ENCODE measurements at places on chromosomes 7 and 10.

GRCh38 chr10:5462841-5463293 is 36.5 kb downstream of the CALML5 start:
- no peak for DNase-seq

GRCh38 chr7:85039196-85039923 is 147.5 kb downstream of the SEMA3D start:
- DNase-seq = no peak

DNA sequence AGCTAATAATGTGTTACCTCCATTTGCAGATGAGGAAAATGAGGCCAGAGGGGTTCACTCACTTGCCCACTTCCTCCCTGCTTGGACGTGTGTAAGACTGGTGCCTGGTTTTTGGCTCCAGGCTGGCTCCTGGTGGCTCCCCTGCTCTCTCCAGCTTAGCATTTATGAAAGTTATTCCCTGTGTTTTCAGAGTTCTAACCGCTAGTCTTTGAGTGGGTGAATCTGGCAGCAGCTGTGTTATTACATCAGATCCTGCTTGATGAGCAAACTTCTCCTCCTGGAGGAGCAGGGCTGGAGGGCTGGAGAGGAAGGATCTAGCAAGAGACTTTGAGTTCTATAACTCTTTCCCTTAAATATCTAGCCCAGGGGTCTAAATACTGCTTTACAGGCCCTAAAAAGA is 80.9 kb upstream of the AGBL3 start:
- DNase-seq = no peak

GRCh38 chr7:128322040-128322643 is 21.6 kb downstream of the RBM28 start:
- peak; percentile 33 for DNase-seq

GRCh38 chr10:73017955-73018480 is 63.4 kb upstream of the PLA2G12B start:
- no peak for DNase-seq

- no peak for DNase-seq
These were observed 123.3 kb downstream of the AOAH start for GRCh38 chr7:36600869-36601530.

DNA sequence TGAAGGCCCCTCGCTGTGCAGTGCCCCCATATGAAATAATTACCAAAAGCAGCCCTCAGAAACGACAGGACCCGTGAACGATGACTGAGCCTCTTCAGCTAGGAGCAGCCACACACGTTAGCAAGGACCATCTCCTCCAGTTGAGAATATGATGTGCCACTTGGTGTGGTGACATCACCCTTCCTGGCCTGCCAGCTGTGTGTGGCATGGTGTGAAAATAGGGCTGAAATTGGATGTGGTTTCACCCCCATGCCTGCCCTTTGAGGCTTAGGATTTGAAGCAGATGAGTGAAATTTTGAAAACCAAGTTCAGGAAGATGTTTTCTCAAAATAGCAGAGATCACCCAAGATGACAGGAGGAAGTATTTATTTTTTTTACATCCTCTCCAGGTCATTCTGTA is 49.1 kb upstream of the BTBD16 start:
- DNase-seq = no peak

DNA sequence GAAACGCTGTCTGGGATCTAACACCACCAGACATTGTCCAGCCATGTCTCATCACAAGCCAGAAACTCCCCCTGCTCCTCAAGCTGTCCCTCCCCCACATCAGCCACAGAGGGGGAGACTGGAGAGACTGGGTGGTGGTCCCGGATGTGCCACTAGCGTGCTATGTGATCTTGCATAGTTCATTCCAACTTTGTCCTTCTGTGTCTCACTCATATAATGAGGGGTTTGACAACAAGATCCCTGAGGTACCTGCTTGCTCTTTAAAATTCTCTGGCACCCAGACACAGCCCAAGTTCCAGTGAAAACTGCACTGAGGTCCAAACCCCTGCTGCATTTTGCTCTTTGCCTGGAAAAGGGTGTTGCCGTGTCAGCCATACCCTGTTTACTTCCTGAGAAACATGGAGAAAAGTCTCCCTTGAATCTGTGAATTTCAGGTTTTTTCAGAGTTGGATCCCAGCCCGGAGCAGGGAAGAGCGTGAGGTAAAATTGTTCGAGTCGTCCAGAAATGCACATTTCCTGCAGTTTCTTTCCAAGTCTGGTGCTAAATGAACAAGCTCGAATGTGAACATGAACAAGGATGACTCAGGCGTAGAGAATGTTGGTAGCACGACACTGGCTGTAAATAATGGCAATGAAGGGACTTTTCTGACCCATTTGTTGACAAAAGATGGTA is 156.6 kb downstream of the CCDC3 start:
- DNase-seq = no peak

DNA sequence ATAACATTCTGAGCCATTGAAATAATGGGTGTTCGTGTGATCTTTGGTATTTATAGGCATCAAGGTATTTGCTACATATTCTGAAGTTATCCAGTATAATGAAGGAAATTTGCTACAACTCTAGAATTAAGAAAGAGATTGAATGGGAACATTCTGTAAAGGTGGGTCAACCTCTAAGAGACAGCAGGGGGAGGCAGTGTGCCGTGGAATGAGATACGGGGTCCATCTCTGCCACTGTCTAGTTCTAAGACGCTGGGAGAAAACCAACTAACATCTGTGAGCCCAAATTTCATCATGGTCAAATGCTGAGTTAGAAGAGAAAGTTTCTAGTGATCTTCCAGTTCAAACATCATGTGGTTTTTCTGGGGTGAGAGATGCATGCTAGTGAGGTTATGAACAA is 368.9 kb downstream of the SORCS1 start:
- DNase-seq = peak; percentile 18

DNA sequence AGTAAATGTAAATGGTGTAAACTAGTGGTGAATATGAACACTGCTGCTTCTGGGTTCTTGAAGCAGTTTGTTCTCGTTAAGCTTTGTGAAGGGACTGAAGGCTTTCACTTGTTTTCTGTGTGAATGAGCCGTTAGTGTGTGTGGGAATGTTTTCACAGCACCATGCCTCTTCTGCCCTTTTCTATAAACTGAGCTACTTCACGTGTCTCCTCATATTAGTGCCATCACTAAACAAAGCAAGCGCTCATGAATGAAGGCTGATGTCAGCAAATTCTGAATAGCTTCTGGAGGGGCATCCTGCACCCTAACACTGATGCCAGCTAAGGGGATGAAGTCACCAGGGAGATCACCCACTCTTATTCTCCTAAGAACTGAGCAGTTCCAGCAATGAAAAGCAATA is 205.6 kb upstream of the ETV1 start:
- no peak for DNase-seq

- no peak for DNase-seq
These were observed 164.7 kb downstream of the TCERG1L start for GRCh38 chr10:131146790-131147189.

DNA sequence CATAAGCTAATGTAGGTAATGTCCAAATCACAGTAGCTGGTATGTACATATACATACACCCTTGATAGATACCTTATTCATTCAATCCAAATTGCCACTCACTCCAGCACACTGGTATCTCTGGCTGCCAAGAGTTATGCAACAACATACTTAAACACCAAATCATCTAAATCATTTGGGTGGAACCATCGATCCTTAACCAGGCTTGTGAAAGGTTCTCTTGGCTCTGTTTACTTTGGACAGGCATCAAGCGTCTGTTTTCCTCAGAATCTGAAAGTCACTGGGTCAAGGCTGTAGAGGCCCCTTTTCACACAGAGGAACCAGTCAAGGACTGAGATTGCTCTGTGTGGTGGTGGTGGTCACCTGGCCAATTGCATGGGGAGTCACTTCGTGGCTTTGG is 24.6 kb downstream of the JAZF1 start:
- no peak for DNase-seq

DNA sequence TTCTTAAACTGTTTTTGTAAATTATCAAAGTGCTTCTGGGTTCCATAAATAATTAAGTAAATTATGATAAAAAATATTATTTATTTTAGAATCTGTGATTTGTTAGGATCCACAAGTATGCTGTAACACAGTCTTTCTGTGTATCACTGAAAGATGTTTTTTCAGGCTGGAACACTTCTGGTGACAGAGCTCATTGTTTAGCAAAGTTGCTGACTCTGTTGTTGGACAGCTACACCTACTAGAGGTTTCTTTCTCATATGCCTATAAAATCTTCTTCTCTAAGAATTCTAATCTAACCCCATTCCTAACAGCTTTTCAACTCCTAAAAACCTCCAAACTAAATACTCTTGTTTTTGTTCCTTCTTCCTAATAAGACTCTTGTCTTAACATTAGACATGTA is 176.8 kb downstream of the THSD7A start:
- no peak for DNase-seq

DNA sequence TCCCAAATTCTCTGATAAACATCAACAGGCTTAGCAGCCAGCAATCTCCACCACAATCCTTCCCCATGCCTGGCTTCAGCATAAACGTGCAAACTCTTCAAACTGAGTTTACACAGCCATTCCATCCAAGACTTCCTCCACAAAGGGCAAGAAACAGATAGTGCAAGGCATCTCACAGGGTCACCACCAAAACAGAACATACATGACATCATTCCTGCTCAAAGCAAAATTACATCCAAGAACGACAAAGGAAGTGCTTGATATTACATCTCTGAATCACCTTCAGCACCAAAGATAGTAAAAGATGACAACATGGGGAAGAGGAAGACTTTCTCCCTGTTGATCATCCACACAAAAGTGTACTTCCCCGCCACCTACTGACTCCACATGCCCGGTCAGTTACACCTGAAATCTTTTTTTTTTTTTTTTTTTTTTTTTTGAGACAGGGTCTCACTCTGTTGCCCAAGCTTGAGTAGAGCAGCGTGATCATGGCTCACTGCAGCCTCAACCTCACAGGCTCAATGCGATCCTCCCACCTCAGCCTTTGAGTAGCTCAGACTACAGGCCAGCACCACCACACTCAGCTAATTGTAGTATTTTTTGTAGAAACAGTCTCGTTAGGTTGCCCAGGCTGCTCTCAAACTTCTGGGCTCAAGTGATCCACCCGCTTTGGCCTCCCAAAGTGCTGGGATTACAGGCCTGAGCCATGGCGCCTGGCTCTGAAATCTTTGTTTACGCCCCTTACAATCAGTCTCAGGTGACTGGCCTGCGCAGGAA is 127.5 kb downstream of the PARD3 start:
- DNase-seq = no peak

GRCh38 chr10:23448802-23449570 is 10.1 kb downstream of the OTUD1 start:
- no peak for DNase-seq

- DNase-seq = peak; percentile 56
These were observed 59.6 kb upstream of the C1GALT1 start for GRCh38 chr7:7122701-7123281.

DNA sequence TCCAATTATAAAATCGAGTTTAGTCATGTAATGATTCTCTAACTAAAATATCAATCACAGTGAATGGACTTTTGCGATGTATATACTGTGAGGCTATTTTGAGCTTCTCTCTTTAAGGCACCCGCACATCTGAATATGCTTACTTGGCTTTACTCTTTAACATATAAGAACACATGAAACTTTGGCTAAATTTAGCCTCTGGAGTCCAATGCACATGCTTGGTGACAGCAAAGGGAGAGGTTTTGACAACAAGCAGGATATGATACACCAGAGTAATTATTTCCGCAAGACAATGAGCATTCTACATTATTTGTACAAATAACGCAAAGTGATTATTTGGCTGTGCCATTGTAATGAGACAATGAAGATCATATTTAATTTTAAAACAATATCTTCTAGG is 72.4 kb downstream of the ARID5B start:
- no peak for DNase-seq

DNA sequence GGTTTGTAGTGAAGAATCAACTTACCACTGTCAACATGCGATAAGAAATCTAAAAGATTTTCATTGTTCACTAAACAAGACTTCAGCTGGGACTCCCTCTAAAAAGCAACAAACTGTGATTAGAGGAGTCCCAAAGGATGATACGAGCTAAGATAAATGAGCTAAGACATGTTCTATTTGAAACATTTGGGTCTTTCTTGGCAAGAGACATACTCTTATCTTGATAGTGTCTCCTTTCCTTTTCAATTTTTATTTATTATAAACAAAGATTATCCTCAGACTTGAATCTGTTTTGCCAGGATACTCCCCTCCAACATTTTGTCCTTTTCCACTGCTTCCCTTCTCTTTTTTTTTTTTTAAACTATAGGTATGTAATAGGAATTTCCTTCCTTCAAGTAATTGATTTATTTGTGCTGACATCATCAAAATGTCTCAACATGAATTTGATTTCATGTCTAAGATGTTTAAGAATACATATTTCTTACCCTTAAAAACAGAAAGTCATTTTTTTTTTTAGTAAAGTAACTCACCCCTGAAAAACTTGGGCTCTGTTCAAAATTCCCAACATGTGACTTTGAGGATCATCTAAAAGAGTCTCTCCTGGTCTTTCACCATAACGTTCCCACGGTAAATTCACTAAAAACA is 158.4 kb upstream of the NRP1 start:
- no peak for DNase-seq

DNA sequence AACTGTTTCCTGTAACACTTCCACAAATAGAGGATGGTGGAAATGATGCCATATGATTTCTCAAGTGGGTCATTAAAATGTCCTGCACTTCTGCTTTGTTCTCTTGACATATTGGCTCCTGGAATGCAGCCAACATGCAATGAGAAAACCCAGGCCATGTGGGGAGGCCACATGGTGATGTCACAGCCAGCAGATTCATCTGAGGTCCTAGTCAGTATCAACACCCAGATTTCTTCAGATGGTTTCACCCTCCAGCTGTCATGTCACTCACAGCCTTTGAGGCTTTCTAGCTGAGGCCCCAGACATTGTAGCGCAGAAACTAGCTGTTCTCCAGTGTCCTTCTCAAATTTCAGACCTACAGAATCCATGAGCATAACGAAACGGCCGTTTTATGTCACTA is 102.3 kb upstream of the NUPR2 start:
- no peak for DNase-seq

- peak; percentile 17 for DNase-seq
These were observed 118.6 kb downstream of the SH3PXD2A start for GRCh38 chr10:103736763-103737162.

DNA sequence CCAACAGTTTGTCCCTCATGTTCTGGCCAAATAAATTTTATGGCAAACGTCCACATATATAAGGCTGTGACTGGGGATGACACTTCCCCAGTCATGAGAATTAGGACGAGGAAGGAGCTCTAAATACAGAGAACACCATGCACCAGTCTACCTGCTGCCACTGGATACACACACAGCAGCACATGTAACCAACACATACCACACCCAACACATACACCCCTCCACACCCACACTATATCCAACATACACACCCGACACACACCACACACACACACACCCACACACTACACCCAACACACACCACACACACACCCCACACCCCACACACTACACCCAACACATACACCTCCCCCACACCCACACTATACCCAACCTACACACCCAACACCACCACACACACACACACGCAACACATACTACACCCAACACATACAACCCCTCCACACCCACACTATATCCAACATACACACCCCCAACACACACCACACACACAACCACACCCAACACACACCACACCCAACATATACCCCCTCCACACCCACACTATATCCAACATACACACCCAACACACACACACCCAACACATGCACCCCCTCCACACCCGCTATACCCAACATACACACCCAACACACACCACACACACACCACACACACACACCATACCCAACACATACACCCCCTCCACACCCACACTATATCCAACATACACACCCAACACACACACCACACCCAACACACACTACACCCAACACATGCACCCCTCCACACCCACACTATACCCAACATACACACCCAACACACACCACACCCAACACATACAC is 74.1 kb downstream of the HIPK2 start:
- DNase-seq = no peak

GRCh38 chr10:45487735-45488134 is 113.7 kb downstream of the ALOX5 start:
- peak; percentile 29 for DNase-seq

All from erythroblast (primary cell).